Aorta (tissue), 5 donors: ENCODE measurements at places on chromosomes 2 and 18. TPM values are rescaled to one million over a fixed set of nuclear protein-coding genes. Genes with fewer than 3 reads are reported as not detected.
A peak's percentile ranks its signal among the peaks of the same experiment; 100 is the strongest.

Gene ZNF396
- polyA plus RNA-seq = 2.6 TPM

- H3K36me3 ChIP-seq = no peaks in the 10 kb centered on the region
- no peak overlapping the region for H3K27ac ChIP-seq
- no peaks in the 10 kb centered on the region for H3K27me3 ChIP-seq
- H3K4me1 ChIP-seq = no peaks in the 10 kb centered on the region
- H3K4me3 ChIP-seq = no peak overlapping the region
Observed at GRCh38 chr2:111706481-111707001, 177.5 kb downstream of the ANAPC1 start.

Gene REEP1
- 8.8 TPM for polyA plus RNA-seq

Gene RGPD4
- polyA plus RNA-seq = not detected

- H3K4me1 ChIP-seq = no peaks in the 10 kb centered on the region
- H3K4me3 ChIP-seq = no peak overlapping the region
- H3K36me3 ChIP-seq = no peaks in the 10 kb centered on the region
Observed at GRCh38 chr2:236969767-236970655, 115.7 kb upstream of the COPS8 start.

- H3K27me3 ChIP-seq = no peaks in the 10 kb centered on the region
- no peak overlapping the region for H3K4me3 ChIP-seq
- DNase-seq = no peak
- no peaks in the 10 kb centered on the region for H3K36me3 ChIP-seq
- no peaks in the 10 kb centered on the region for H3K4me1 ChIP-seq
Observed at GRCh38 chr18:66623821-66624220, 19.9 kb upstream of the CDH19 start.

Gene HSPE1
- polyA plus RNA-seq = 113 TPM

Gene KCNE4
- 4.4 TPM for polyA plus RNA-seq

DNA sequence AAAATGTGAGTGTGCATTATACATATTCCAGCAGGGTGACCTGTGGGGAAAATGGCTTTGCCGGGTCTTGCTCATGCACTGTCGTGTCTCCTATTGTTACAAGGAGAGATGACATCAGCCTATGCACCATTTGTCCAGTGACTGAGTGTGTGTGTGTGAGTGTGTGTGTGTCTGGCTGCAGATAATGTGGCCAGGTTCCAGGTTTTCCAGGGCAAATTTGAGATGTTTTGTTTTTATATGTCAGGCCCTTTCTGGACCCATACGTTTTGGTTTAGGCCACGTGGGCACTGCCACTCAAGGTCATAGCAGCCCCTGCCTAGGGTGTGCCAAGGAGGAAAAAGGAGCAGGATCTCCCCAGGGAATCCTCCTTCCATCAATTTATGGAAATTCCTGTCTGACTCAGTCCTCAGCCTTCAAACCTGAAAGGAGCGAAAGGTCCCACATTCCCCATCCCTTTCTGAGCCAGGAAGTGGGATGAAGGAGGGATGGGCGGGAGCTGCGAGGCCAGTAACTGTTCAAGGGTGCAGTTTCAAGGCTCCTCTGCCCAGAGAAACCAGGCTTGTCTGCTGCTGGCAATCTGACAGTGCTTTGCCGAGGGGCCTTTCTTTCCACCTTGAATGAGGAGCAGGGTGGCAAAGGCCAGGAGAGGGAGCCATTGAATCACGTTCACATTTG, 93.0 kb upstream of the SMAD2 start:
- no peaks in the 10 kb centered on the region for H3K4me1 ChIP-seq
- no peaks in the 10 kb centered on the region for H3K27me3 ChIP-seq
- H3K4me3 ChIP-seq = no peak overlapping the region
- H3K27ac ChIP-seq = no peak overlapping the region
- no peak for DNase-seq

- H3K4me3 ChIP-seq = no peak overlapping the region
- no peaks in the 10 kb centered on the region for H3K27me3 ChIP-seq
- no peaks in the 10 kb centered on the region for H3K36me3 ChIP-seq
- DNase-seq = no peak
Observed at GRCh38 chr2:234249873-234250272, 199.4 kb downstream of the SPP2 start.

Gene AGXT
- not detected for polyA plus RNA-seq

Gene AFG3L2
- polyA plus RNA-seq = 17.9 TPM

GRCh38 chr2:237558961-237559641, 7.3 kb upstream of the PRLH start:
- H3K27me3 ChIP-seq = no peaks in the 10 kb centered on the region
- H3K4me3 ChIP-seq = no peak overlapping the region
- H3K4me1 ChIP-seq = no peaks in the 10 kb centered on the region
- no peak overlapping the region for H3K27ac ChIP-seq
- peak; percentile 73 for DNase-seq

- H3K4me1 ChIP-seq = no peaks in the 10 kb centered on the region
- H3K27ac ChIP-seq = peak within 1 kb of the TSS; percentile 96
- H3K27me3 ChIP-seq = no peaks in the 10 kb centered on the region
- H3K36me3 ChIP-seq = no peaks in the 10 kb centered on the region
Observed at GRCh38 chr2:233251306-233252116, at the start of gene ATG16L1. Gene ATG16L1 (plus strand): TSS chr2:233251673. CDS start chr2:233251828, 155 bp downstream.

GRCh38 chr18:70382992-70383717, 94.3 kb downstream of the SOCS6 start:
- no peak for DNase-seq
- no peaks in the 10 kb centered on the region for H3K27me3 ChIP-seq
- no peak overlapping the region for H3K4me3 ChIP-seq
- no peaks in the 10 kb centered on the region for H3K4me1 ChIP-seq
- no peak overlapping the region for H3K27ac ChIP-seq
- H3K36me3 ChIP-seq = no peaks in the 10 kb centered on the region

- no peak for DNase-seq
- no peaks in the 10 kb centered on the region for H3K27me3 ChIP-seq
- no peak overlapping the region for H3K27ac ChIP-seq
- H3K4me3 ChIP-seq = no peak overlapping the region
- no peaks in the 10 kb centered on the region for H3K36me3 ChIP-seq
- H3K4me1 ChIP-seq = no peaks in the 10 kb centered on the region
Observed at GRCh38 chr2:171963198-171963597, 36.6 kb upstream of the METAP1D start.
